HT1080 (cell line): ENCODE measurements at places on chromosomes 1 and 21. TPM values are rescaled to one million over a fixed set of nuclear protein-coding genes. Genes with fewer than 3 reads are reported as not detected.

DNA sequence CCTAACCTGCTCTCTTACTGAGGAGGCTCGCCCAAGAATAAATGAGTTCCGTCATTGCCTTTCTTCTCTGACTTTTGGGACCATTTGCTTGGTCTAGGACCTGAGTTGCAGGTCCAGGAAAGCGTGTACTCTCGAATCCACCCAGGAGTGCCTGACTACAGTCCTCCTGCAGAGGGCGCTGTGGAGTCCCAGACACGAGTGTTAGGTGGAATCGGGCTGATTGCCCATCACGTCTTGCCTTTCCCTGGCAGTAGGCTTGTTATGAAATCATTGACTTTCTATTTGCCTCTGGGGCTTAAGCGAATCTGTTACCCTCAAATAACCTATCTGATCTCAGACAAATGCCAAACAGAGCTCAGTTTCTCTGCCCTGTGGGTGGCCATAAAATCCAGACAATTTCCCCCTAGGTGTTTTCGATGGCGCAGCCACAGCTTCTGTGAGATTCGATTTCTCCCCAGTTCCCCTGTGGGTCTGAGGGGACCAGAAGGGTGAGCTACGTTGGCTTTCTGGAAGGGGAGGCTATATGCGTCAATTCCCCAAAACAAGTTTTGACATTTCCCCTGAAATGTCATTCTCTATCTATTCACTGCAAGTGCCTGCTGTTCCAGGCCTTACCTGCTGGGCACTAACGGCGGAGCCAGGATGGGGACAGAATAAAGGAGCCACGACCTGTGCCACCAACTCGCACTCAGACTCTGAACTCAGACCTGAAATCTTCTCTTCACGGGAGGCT is at the start of gene IL20:
Gene IL20 (plus strand): TSS at position 685 of the 733 bp plus-strand sequence. CDS start 230 bp downstream, outside the sequence.
- peak; percentile 32 for DNase-seq

- no peak for DNase-seq
These were observed 225.4 kb downstream of the TRABD2B start for GRCh38 chr1:47771751-47772150.

GRCh38 chr1:20645414-20645813 is 12.2 kb downstream of the PINK1 start:
- DNase-seq: no peak

GRCh38 chr1:225977937-225978748 is 21.0 kb downstream of the SDE2 start:
- DNase-seq: no peak

DNA sequence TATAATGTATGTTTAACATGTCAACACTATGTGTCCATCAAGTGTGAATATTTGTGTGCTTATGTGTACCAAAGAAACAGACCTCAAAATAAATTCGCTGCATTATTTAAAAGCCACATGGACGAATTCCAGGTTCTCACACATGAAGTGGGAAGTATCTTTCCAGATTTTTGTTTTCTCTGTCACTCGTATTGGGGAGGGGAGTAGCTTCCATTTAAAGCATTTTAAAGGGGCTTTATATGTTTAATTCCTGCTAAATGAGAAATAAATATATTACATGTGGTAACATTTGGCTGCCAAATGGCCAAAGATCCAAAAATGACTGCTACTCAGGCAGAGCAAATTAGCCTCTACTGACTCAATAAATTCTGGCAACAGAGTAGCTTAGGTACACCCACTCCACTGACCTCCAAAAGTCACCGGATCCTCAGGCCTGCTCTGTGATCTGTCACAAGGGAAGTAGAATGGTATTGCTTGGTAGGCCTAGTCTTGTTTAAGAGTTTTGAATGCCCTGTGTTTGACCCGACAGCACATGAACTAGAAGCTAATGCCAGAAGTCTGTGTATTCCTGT is 178.1 kb downstream of the ZP4 start:
- DNase-seq: no peak

DNA sequence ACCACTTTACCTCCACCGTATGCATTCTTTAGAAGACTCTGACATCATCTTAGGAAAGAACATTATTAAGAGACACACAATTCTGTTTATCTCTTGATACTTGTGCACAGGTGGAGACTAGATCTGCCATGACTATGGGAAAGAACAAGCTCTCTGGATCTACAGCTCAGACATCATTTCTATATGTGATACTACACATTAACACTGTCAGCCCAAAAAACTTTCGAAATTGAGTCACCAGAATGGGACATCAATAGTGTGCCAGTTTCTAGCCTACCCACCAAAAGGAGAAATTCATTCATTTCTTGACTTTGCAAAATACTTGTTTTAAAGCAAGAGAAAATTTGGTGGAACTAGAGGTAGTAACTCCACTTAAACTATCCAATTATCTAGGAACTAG is 6.0 kb upstream of the EVI5 start:
- no peak for DNase-seq

GRCh38 chr1:24931146-24931467 is 1.0 kb upstream of the RUNX3 start:
- no peak for DNase-seq

- DNase-seq: no peak
These were observed 1.7 kb downstream of the ANGPTL3 start for GRCh38 chr1:62599044-62599443.

DNA sequence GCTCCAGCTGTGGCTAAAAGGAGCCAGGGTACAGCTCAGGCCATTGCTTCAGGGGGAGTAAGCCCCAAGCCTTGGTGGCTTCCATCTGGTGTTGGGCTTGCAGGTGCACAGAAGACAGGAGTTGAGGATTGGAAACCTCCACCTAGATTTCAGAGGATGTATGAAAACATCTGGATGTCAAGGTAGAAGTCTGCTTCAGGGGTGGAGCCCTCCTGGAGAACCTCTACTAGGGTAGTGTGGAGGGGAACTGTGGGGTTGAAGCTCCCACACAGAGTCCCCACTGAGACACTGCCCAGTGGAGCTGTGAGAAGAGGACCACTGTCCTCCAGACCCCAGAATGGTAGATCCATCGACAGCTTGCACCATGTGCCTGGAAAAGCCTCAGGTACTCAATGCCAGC is 183.0 kb downstream of the PDE4B start:
- no peak for DNase-seq

- peak; percentile 12 for DNase-seq
These were observed 92.9 kb downstream of the LTN1 start for GRCh38 chr21:28899744-28900143.

DNA sequence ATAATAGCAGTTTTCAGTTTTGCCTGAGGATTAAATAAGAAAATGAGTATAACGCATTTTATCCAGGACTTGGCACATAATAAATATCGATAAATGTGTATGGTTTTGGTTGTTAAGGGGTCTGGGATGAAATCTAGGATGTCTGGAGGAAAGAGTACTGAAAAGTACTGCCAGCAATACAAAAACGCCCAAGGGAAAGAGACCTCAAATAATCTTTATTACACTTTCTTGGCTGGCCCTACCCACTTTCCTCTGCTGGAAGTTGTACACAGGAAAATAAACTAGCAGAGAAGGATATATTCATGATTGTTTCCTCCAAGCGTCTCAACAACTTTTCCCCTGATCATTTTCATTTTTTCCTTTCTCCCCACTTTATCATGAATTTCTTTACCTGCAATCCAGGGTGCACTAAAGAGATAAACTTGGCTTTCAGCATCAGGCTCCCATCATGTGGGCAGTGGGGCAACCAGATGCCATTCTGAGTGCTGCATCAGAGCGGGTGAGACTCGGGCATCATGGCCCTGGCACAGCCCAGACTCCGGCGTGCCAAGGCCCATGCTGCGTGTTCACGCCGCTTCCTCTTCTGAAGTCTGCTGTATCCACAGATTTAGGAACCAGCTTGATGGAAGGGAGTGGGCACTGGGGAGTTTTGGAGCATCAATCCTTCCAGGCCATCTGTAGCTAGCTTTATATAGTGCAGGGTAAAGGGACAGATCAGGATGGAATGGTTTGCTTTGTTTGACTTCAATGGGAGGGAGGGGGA is 35.8 kb upstream of the PLXNA2 start:
- DNase-seq: no peak

DNA sequence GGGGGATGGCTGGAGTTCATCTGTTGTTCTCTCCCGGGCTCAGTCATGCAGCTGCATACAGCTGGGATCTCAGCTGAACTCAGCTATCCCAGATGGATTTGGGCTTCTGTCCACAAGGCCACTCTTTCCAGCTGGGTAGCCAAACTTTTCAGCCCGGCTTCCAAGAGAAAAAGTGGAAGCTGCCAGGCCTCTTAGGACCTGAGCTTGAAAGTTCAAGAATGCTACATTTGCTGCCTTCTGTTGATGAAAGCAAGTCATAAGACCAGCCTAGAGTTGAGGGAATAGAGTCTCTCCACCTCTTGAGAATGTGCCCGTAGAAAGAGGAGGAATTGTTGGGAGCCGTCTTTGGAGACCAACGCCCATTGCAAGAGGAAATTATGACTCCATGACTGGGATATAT is 95.3 kb downstream of the C1orf21 start:
- no peak for DNase-seq

DNA sequence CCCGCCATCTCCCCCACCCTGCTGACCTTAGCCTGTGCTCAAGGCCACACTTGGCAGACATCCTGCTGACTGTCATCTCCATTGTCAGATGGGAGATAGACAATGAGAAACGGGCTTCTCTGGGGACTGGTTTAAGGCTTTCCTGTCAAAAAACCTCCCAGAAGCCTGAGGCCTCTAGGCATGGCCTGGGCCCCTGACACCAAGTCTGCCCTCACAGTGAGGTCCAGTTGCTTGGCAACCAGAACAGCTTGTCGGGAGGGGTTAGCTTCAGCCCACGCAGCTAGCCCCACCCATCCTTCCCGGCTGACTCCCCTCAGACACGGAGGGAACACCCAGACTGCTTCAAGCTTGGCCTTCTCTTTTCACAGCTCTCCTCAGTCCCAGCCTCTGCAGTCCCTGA is 11.0 kb downstream of the PLEKHA6 start:
- DNase-seq: no peak

DNA sequence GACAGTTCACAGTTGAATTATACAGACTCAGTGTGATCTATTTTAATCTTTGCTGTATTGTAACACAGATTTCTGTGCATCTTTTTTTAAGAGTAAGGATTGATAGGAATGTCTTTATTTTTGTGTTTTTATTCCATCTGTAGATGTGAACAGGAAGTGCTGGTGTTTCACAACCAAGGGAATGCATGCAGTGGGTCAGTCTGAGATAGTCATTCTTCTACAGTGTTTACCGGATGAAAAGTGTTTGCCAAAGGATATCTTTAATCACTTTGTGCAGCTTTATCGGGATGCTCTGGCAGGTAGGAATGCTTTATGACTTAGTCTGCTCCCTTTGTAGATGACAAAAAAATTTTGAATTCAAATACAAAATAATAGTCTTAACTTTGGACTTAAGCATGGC is 84.5 kb downstream of the CC2D1B start:
- no peak for DNase-seq

GRCh38 chr1:188668083-188668482 is 1809.6 kb downstream of the BRINP3 start:
- DNase-seq: peak; percentile 3

DNA sequence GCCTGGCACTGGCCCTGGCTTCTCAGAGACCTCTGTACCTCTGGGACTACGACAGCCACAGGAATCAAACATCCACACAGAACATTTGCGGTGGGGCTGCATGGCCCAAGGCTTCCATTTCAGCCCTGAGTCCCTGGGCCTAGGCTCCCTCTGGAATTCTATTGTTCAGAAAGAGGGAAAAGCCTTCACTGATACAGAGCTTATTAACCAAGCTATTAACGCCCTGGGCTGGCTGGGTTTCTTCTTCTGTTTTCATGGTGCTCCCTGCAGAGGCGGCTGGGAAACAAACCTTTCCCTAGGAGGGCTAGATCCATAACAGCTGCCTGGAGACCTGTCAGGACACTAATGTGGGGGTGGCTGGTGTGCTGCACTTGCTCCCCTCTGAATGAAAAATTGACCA is 88.2 kb downstream of the KAZN start:
- no peak for DNase-seq

DNA sequence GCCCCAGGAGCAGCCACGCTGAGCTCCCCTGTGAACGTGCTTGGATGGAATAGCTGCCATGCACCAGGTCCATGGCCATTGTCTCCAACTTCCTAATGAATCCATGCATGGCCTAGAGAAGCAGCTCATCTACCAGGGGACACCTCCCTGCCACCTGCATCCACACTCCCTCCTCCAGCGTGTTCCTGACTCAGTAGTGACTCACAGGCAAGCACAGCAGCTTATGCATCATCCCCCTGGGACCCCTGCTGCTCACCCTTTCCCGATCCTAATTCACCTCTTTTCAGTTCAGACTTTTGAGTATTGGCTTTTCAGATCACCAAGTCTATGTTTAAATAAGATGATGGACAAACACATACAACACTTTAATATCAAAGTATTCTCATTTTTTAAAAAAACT is 39.9 kb upstream of the TADA1 start:
- DNase-seq: peak; percentile 89

DNA sequence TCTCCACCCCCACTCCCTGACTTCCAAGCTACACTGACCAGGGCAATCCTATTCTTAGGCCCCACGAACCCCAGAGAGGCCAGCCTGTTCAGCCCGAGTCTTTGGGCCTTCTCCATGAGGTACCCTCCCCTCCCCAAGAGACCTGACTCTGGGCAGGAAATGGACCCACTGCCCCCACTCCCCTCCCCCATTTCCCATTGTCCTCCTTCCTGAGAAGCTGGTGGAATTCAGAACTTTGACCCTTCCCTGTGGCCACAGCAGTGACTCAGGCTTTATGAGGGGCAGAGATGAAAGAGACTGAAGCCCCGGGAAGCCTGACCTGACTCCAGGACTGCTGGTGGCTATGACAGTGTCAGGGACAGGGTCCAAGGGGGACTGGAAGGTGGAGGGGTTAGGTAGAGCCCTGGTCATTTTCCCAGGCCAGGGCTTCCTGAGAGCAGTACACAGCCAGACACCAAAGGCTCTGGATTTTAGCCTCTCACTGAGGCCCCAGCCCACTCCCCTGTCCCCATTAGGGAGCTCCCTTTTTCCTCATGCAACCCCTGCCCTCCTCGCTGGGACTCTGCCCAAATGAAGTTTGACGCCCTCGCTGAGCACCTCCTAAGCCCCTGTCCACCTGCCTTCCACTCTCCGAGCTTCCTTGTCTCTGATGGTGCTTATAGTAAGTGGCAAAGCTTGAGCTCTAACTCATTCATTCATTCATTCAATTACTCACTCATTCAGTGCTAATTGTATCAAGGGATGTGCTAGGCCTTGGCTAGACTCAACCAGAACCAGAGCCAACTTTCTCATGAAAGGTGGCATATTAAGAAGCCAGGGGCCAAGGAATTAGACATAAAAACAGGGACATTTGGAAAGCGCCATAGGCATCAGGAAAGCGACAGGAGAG is 3.0 kb downstream of the CRYBG2 start:
- peak; percentile 46 for DNase-seq

NUDT4B gene
- 2.1 and 14.6 TPM in 2 replicates for total RNA-seq

SPRR1A gene
- not detected in 2 replicates for total RNA-seq

KDM5B gene
- total RNA-seq: 14.2 and 15.7 TPM in 2 replicates

DCAF8 gene
- 47.6 and 56.9 TPM in 2 replicates for total RNA-seq

MROH7 gene
- total RNA-seq: not detected in 2 replicates

RNASEL gene
- total RNA-seq: 3.2 and 3.5 TPM in 2 replicates

TRPM2 gene
- total RNA-seq: 0.40 and 1.4 TPM in 2 replicates

PRAMEF14 gene
- not detected in 2 replicates for total RNA-seq

RNF115 gene
- 7.5 and 9.3 TPM in 2 replicates for total RNA-seq

GJC2 gene
- 0.10 and 0.31 TPM in 2 replicates for total RNA-seq

GNAT2 gene
- total RNA-seq: 0.13 and 0.43 TPM in 2 replicates

ASCL5 gene
- total RNA-seq: not detected in 2 replicates

IFI44 gene
- 3.9 and 6.5 TPM in 2 replicates for total RNA-seq
